Activated T-cell treated with anti-CD3 and anti-CD28 coated beads, Interleukin-2, amount 50 U/mL, for 4 hours (primary cell): ENCODE measurements at places on chromosomes 16 and 17.

DNA sequence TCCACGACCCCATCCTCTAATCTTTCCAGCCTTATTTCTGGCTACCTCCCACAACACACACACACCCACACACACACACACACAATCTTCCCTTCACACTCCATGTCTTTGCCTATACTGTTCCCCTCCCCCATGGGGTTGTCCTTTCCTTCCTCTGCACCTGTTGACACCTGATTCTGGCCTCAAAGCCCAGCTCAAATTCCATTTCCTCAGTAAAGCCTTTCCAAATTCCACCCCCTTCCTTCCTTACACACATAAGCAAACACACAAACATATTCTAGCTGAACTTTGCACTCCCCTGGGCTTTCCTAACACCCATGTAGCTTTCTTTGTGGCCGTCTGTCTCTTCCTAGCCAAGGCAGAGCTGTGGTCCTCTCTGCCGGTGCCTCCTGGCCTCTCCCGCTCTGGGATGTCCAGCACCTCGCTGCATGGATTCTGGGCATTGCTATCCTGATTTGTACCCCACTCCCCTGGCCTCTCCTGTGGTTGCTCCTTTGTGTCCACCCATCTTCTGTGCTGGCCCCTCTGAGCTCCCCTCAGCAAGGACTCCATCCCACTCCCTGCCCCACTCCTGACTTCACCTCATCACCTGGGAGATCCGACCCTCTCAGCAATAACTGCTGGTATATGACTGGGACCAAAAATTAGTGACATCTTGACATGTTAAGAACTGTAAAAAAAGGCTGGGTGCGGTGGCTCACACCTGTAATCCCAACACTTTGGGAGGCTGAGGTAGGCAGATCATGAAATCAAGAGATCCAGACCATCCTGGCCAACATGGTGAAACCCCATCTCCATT lies 8.4 kb upstream of the SRCIN1 start:
- no peak for DNase-seq

DNA sequence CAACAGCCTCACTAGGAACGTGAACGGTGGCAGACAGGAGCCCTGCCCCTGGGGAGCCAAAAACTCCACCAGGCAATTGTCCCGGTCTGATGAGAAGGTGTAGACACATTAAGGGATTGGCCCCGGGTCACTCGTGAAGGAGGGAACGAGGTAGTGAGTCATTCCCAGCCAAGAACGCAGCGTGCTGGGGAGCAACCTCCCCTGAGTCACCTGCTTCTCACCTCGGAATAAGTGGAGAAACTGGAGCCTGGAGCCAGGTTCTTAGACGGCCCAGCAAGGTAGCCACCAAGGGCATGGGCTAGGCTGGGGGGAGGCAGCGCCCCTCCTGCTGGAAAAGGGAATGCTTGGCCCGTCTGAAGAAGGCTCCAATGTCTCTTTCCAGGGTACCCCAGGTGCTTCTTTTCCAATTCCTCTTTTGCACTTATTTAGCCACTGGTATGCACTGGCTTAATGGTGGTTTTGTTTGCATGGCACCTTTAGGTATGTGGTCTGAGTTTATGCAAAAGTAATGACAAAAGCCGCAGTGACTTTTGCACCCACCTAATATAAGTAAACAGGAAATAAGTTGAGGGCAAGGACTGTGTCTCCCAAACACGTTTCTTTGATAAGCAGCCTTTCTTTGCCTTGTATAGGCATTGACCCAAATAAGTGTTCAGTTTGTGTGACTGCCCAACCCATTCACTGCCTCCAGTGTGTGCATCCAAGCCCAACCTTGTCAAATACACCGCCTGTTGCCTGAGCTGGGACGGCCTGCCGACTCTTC lies 1.8 kb upstream of the HELZ start:
- peak; percentile 25 for DNase-seq

- DNase-seq, result no peak
Measured at GRCh38 chr17:21815352-21816063, 123.2 kb downstream of the KCNJ18 start.

GRCh38 chr17:17354560-17355349 lies 51.6 kb downstream of the NT5M start:
- peak; percentile 72 for DNase-seq

DNA sequence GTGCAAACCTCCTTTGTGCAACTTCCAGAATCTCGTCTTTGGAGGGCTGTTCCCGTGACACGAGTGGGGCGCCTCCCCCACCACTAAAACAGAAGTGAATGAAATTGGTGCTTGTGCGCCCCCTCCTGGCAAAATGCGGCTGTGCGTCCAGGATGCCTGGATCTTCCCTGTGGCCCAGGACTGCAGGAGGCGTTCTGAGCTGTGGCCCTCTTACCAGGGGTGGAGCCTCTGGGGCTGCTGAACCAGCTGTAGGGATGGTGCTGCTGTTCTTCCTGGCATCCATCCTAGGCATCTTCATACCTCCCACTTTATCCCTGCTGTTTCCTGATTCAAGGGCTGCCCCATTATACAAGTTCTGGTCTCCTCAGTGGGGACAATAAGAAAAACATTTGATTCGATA lies 18.5 kb upstream of the NAGLU start:
- peak; percentile 81 for DNase-seq

GRCh38 chr16:49515016-49515565 lies 141.5 kb downstream of the C16orf78 start:
- DNase-seq, result no peak

DNA sequence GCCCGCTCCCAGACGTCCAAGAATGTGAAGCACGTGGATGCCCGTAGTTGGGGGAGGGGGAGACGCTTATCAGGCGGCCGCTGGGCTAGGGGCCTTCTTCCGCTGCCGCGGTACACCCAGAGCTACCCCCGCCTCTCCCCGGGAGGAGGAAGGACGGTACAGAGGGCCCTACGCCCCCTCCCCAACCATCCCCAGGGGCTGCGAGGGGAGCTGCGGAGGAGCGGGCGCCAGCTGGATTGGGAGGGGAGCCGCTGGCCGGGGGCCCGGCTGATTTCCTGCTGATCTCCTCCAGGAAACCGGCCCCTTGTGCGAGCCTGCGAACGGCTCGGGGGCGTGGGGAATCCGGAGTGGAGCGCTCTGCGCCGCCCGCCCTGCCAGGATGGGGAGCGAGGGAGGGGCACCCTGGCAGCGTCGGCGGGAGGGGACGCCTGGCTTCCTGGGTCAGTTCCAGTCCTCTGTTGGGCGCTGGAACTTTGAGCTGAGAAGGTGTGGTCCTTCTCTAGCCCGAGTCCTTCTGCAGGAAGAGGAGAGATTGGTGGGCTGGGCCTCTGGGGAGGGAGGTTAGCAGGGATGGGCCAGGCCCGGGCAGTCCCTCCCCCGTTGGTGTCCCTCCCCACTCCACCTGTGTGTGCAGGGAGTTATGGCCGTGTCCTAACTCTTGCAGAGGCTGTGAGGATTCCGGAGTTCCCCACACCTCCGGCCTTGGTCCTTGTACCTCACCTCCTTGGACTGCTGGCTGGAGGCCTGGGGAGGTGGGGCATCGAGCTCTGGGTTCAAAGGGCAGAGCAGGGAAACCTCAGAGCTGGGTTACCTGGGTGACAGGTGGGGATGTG lies 19.2 kb downstream of the GJD3 start:
- DNase-seq, result no peak

GRCh38 chr17:60089096-60089806 lies 10.5 kb upstream of the HEATR6 start:
- DNase-seq, result no peak

GRCh38 chr16:28187595-28188004 lies 24.2 kb downstream of the XPO6 start:
- no peak for DNase-seq

- no peak for DNase-seq
Measured at GRCh38 chr17:28908640-28909167, 5.8 kb upstream of the DHRS13 start.

DNA sequence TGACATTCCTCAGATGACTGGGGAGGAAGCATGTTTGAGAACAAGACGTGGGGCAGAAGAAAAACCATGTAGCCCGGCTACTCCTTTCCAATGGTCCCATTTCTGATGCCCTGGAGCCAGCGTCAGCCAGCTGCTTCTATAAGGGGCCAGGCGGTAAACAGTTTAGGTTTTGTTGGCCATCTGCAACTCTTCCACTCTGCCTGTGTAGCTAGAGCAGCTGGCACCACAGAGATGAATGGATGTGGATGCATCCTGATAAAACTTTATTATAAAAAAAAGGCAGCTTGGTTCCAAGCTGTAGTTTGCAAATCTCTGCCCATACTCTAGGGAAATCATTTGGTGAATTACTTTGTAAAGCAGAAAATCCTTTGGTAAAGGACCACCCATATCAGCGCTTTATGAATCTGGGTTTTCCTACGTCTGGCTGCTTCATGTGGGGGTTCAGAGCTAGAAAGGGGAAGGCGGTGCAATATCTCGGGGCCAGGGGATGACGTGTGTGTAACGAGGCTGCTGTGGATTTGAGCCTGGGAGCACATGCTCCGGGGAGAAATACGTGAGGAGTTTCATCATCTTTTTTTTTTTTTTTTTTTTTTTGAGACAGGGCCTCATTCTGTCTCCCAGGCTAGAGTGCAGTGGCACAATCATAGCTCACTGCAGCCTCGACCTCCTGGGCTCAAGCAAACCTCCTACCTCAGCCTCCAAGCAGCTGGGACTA lies 3.4 kb upstream of the SRL start:
- DNase-seq, result no peak

DNA sequence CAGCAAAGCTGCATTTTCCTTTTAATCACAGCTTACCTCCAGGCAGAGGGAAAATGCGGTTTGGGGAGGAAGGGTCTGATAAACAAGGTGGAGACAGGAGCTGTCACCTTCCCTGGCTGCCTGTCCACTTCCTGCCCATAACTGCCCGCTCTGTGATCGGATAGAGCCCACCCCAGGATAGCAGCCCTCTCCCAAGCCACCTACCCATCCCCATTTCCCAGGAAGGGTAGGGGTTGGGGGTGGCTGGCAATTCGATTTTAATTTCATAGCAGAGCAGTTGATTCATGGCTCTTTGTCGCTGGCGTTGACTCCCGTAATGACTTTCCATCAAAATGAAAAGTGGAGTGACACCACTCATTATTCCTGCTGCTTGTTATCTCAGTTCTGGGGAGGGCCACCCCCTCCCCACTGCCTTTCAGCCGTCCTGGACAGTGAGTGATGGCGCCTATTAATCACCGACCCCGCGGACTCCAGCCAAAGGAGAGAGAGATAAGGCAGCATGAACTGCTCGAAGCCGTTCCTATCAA lies 11.2 kb downstream of the CDK5RAP3 start:
- DNase-seq, result no peak

GRCh38 chr17:309361-309888 lies 43.2 kb downstream of the RPH3AL start:
- no peak for DNase-seq

DNA sequence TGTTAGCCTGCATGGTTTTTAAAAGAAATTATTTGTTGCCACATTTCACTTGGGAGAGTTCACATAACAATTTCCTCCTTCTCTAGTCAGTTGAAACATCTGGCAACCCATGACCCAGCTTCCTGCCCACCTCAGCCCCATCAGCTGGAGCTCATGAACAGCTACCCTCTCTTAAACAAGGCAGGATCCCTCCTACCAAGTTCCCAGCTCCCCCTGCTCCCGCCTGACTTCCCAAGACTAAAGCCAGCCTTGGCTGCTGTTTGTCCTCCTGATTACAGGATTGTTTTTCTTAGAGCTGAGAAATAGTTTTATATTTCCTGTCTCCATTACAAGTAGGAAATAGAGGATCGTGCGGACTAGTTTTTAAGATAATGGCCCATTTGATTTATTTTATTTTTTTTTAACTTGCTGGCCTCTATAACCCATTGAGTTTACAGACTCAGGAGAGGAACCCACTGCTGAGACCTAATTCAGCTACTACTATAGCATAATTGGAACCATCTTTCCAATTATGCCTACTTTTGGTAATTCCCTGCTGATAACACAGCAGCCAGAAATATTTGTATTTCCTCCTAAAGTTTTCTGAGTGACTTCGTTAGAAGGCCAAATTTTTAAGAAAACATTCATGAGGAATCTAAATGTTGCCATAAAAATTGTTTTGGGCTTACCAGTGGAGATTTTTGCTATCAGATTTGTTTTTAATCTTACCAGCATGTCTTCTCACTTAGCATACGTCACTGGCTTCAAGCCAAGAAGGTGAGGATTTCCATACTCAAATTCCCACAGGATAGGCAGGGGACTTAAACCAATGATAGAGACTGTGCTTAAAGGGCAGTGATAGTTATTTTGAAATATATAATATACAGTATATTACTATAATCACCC lies 90.0 kb downstream of the ELAC2 start:
- no peak for DNase-seq

DNA sequence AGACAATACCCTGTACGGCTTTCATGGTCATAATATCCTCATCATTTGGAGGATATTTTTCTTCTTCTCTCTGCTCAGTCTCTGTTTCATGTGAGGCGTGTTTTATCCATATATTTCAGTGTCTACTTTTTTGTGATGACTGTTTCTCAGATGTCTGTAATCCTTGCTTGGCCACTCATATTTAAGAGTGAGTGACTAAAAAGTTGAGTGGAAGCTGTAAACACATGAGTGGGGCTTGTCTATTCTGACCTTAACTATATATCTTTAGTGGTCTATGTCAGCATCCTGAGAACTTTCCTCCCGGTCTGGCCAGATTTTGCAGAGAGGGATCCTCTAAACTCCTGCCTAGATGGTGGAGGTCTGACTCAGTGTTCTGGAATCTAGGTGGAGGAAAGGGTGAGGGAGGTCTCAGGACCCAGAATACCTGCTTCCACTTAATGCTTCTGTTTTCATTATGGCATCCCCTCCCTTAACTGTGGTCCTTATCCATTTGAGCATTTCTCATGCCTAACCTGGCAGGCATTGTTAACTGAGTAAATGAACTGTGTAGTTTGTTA lies 6.0 kb downstream of the DDX19B start:
- no peak for DNase-seq

GRCh38 chr16:26830428-26831127 lies 236.1 kb upstream of the C16orf82 start:
- no peak for DNase-seq

DNA sequence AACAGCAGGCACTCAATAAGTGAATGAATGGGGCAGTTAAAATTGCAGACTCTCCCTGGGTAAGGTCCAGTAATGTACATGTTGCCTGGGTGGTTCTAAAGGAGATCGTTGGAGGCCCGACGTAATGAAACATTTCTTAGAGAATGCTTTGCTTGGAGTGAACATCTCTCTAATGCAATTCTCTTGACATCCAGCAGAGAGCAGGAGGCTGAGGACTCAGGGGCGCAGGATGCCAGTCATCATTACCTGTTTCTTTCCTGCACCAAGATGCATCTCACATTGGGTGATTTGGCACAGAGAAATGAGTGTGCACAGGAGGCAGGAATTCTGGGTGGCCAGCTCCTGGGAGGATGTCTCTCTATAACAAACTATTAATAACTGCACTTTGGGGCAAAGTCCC lies 130.3 kb upstream of the RBBP6 start:
- no peak for DNase-seq

GRCh38 chr16:337975-338575 lies 14.4 kb downstream of the AXIN1 start:
- DNase-seq, result no peak

- no peak for DNase-seq
Measured at GRCh38 chr17:54840885-54841591, 59.6 kb upstream of the TOM1L1 start.
